ENCODE measurements at places on chromosomes 11 and 22.

- no peak for ATAC-seq
These were observed 5.1 kb upstream of the CUL5 start for GRCh38 chr11:108003623-108004022.

GRCh38 chr11:81920205-81920604 lies 813.5 kb downstream of the FAM181B start:
- H3K27ac ChIP-seq, result no peak overlapping the region
- no peak overlapping the region for H3K4me3 ChIP-seq
- H3K4me1 ChIP-seq, result no peaks in the 10 kb centered on the region
- no peak for ATAC-seq
- H3K27me3 ChIP-seq, result no peaks in the 10 kb centered on the region

DNA sequence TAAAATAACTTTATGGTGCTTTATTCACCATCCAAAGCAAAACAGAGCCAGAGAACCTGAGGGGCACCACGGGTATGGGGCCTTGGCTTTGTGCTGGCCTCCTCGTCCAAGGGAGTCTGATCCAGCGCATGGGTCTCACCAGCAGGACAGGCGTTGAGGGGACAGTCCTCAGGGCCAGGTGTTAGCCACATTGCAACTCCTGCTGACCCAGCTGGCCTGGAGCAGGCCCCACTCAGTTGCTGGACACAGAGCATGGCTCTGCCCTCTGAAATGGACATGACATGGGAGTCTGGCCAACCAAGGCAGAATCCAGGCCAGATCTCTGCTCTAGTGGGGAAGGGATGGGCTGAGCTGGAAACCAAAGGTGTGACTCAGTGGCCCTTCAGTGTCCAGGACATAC lies 116.2 kb downstream of the RRAS2 start:
- no peak overlapping the region for H3K27ac ChIP-seq
- H3K36me3 ChIP-seq, result peaks cover 9% of the 10 kb centered on the region
- no peak for ATAC-seq
- H3K27me3 ChIP-seq, result peaks cover 11% of the 10 kb centered on the region
- no peaks in the 10 kb centered on the region for H3K4me1 ChIP-seq
- no peak overlapping the region for H3K4me3 ChIP-seq

- ATAC-seq, result no peak
- no peak overlapping the region for H3K27ac ChIP-seq
- no peaks in the 10 kb centered on the region for H3K36me3 ChIP-seq
- H3K4me3 ChIP-seq, result no peak overlapping the region
- H3K4me1 ChIP-seq, result no peaks in the 10 kb centered on the region
- H3K27me3 ChIP-seq, result peaks cover 56% of the 10 kb centered on the region
These were observed 22.5 kb downstream of the CYTH4 start for GRCh38 chr22:37304595-37305343.

GRCh38 chr22:33440756-33441155 lies 382.6 kb upstream of the SYN3 start:
- H3K4me3 ChIP-seq, result no peak overlapping the region
- no peak for ATAC-seq
- no peak overlapping the region for H3K27ac ChIP-seq
- H3K36me3 ChIP-seq, result no peaks in the 10 kb centered on the region

DNA sequence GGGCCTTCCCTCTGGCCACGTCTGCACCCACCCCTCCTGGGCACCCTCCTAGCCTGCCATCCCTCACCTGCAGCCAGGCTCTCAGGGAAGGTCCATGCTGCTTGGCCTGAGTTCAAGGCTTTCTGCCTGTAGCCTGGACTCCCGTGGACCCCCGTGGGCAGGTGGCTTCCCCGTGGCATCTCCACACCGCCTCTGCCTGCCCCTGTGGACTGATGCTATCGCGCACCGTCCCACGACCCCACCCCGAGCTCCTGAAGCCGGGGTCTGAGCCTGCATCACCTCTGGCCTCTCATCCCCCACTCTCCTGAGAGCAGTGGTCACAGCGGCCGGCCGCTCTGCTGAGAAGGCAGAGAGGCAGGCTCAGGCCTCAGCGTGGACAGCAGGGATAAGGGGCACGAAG lies 4.5 kb downstream of the IFITM5 start:
- no peak overlapping the region for H3K27ac ChIP-seq
- H3K36me3 ChIP-seq, result no peaks in the 10 kb centered on the region
- ATAC-seq, result no peak
- H3K4me3 ChIP-seq, result no peak overlapping the region
- H3K27me3 ChIP-seq, result peaks cover 43% of the 10 kb centered on the region

DNA sequence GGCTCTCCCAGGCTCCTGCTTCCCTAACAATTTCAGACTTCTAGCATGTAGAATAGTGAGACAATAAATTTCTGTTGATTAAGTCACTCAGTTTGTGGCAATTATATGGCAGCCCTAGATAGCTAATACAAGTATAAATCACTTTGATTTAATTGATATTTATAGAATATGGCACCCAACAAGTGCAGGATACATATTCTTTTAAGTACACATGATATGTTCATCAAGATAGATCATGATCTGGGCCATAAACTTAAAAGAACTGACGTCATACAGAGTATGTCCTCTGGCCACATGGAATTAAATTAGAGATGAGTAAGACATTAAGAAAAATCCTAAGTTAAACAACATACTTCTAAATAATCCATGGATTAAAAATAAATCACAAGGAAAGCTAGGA lies 67.5 kb upstream of the AMOTL1 start:
- H3K27me3 ChIP-seq, result no peaks in the 10 kb centered on the region
- H3K4me3 ChIP-seq, result no peak overlapping the region
- ATAC-seq, result no peak
- H3K27ac ChIP-seq, result no peak overlapping the region
- peaks cover 4% of the 10 kb centered on the region for H3K4me1 ChIP-seq
- no peaks in the 10 kb centered on the region for H3K36me3 ChIP-seq

- no peaks in the 10 kb centered on the region for H3K27me3 ChIP-seq
- ATAC-seq, result peak; percentile 28
- peak overlapping the region; percentile 41 for H3K4me3 ChIP-seq
- peak overlapping the region; percentile 97 for H3K27ac ChIP-seq
- H3K36me3 ChIP-seq, result peaks cover 3% of the 10 kb centered on the region
These were observed 679 bp downstream of the TUG1 start for GRCh38 chr22:30969532-30970355.

GRCh38 chr22:22943521-22944267 lies 56.1 kb downstream of the IGLL5 start:
- H3K4me3 ChIP-seq, result no peak overlapping the region
- H3K27ac ChIP-seq, result no peak overlapping the region
- H3K36me3 ChIP-seq, result no peaks in the 10 kb centered on the region

GRCh38 chr11:34358258-34358727 lies 483 bp upstream of the ABTB2 start:
- no peaks in the 10 kb centered on the region for H3K27me3 ChIP-seq
- peak overlapping the region; percentile 87 for H3K27ac ChIP-seq
- peaks cover 14% of the 10 kb centered on the region for H3K4me1 ChIP-seq

GRCh38 chr22:37708580-37709444 lies 12.0 kb downstream of the TRIOBP start:
- no peak overlapping the region for H3K4me3 ChIP-seq
- no peaks in the 10 kb centered on the region for H3K27me3 ChIP-seq
- H3K27ac ChIP-seq, result no peak overlapping the region

Measured in gastroesophageal sphincter (tissue), 4 donors.